HL-60 (cell line): ENCODE measurements at places on chromosomes 16 and 17.
A peak's percentile ranks its signal among the peaks of the same experiment; 100 is the strongest.

GRCh38 chr17:77441940-77442339 is 301.2 kb downstream of the SEC14L1 start:
- no peak for DNase-seq

DNA sequence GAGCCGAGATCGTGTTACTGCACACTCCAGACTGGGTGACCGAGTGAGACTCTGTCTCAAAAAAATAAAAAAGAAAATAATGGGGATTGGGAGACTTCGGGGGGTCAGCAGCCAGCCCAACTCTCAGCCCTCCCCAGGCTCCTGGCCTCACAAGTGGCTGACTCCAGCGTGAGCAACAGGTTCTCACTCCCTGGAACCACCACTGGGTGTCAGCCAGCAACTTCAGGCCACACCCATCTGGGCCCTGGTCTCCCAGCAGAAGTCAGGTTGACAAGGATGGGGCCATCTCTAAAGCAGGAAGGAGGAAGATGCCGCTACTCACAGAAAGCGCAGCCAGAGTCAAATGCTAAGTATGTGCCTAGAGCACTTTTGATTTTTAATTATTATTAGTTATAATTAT is 139.4 kb downstream of the C16orf78 start:
- DNase-seq, result peak; percentile 2

DNA sequence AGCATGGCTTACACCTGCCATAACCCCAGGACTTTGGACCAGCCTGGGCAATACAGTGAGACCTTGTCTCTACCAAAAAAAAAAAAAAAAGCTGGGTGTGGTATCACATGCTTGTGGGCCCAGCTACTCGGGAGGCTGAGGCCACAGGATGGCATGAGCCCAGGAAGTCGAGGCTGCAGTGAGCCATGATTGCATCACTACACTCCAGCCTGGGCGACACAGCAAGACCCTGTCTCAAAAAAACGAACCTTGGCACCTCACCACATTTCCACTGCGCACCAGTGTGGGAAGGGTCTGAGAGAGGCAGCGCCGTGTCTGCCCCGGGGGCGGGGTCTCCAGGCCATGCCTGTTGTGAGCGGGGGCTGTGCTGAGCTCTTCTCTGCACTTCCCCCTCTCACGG is 6.3 kb downstream of the ACSF3 start:
- DNase-seq, result peak; percentile 80

DNA sequence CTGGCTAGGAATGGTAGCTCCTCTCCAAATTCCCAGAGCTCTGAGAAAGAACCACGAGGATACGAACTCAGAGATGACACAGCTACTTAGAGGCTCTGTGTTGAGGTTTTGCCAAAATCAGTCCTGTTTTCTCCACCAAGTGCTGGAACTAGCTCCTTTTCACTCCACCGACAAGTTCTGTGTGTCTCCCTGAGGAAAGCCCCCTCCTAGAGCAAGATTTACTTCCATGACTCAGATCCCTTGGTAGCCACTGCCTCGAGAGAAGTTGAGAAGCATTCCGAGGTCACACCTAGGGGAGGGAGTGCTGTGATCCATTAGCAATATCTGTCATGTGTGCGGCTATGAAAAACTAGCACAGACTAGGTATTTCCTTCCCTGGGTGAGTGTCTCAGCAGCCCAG is 30.6 kb downstream of the IL21R start:
- DNase-seq, result no peak

DNA sequence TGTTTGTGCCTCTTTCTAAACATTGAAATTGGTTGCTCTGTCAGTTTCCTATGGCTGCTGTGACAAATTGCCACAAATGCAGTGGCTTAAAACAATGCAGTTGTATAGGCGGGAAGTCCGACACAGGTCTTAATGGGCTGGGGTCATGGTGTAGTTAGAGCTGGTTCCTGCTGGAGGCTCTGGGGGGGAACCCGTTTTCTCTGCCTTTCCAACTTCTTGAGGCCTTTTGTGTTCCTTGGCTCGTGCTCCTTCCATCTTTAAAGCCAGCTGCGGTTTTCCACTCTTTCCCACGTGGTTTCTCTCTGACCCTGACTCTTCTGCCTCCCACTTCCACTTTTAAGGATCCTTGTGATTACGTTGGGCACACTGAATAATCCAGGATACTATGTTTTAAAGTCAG is 12.5 kb downstream of the EPN2 start:
- DNase-seq, result no peak

GRCh38 chr17:76727745-76728456 is 1.3 kb downstream of the METTL23 start:
- DNase-seq, result peak; percentile 37

DNA sequence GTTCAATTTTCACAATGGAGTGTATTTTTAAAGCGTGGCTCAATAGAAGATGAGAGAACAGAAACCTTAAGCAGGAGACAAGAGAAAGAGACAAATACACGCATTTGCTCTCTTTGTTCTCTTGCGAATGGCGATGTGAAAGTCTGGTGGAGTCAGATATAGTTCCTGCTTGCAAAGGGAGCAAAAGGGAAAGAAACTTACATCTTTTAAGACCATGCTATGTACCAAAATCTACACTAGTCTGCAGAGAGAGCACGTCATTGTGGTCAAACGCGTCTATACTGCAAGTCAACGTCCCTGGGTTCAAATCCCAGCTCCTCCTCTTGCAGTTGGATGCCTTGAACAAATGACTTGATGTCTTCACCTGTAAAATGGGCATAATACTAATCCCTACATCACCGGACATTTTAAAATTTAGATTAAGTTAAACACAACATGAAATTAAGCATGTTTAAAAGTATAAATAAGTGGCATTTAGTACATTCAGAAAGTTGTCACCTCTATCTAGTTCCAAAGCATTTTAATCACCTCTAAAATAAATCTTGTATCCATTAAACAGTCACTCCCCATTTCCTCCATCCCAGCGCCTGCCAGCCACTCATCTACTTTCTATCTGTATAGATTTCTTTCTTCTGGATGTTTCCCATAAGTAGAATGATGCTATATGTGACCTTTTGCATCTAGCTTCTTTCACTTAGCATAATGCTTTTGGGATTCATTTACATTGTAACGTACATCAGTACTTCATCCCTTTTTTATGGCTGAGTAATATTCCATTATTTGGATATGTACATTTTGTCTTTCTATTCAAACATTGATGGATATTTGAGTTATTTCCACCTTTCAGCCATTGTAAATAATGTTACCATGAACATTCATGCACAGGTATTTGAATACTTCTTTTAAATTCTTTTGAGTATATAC is 406.9 kb downstream of the TMEM114 start:
- no peak for DNase-seq

DNA sequence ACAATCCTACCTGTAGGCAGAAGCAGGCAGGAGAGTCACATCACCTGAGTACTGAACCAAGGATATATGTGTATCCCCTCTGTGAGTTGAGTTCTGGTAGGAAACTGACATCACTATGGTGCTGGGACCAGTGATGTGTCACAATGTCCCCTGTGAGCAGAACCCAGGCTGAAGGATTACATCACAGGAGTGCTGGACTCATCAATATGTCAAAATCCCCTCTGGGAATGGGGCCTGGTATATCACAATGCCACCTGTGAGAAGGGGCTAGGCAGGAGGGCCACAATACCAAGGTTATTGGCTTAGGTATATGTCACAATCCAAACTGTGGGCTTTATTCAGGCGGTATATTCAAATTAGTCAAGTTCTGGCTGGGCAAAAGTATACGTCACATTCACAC is 2098.3 kb downstream of the TP53TG3F start:
- DNase-seq, result no peak

- DNase-seq, result no peak
Measured at GRCh38 chr16:19595043-19595767, 39.7 kb downstream of the VPS35L start.

DNA sequence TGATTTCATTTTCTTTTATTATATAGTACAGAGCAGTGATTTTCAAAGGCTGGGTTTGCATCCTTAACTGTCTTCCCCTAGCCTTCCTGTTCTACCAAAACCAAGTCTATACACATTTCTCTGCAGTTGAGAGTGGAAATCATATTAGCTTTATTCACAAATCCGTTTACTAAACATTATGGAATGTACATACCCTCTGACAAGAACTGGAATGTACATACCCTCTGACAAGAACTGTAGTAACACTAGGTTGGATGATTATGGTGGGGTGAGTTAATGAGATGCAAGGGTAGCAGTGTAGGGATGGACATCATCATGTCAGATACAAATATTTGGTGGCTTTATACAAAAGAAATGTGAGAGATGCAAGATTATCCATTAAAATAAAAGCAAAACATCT is 154.8 kb downstream of the CYB561 start:
- DNase-seq, result no peak

DNA sequence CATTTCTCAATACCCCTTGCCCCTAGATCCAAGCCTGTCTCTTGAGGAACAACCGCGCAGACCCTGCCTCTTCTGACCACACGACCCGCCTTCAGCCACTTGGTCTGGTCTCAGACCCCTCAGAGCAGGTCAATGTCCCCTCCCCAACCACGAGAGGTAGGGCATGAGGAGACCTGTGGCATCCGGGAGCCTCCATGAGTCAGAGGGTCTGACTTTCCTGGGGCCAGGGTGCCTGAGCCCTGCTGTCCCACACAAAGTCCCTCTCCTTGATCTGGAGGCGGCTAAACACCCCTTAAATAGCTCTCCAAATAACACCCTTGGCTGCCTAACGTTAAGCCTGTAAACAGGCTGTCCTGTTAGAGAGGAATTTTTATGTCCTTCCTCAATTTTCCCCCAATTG is 5.1 kb downstream of the CARMIL2 start:
- no peak for DNase-seq

DNA sequence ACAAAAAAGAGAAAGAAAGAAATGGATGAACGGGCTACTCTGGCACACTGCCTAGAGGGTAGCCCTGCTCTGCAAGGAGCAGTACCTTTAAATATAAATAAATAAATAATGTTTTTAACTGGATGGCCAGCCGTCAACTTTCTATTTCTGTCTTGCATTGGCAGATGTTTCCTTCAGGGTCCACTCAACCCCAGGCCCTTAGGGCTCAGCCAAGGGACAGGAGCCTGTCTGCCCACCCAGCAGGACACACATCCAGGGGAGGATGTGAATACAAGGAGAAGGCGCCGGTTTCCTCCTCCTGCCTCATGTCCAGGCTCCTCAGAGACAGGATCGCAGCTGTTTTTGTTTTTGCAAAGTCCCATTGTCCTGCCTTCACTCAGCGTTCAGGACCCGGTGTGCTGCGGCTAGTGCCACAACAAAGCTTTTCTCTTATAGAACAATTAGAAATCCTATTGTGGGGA is 22.6 kb downstream of the TTYH2 start:
- no peak for DNase-seq

- DNase-seq, result no peak
Measured at GRCh38 chr16:9090101-9090959, 1.1 kb upstream of the HAPSTR1 start.

DNA sequence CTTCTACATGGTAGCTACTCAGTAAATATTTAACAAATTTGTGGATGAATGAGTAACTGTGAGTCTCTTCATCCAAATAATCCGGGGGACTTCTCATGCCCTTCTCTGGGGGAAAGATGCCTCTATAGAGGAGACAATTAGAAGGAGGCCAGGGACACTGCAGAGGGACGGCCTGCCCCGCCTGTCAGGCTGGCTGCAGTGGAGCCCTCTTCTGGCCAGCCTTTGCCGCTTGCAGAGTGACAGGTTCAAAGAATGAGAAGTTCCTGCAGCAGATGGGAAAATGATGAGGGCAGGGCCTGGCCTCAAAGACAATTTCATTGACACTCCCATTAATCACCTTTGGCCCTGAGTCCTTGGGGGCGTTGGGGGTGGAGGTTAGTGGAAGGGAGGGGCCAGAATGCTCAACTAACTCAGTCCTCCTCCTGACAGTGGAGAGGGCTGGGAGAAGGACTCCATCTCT is 339.0 kb downstream of the MAF start:
- DNase-seq, result no peak

- no peak for DNase-seq
Measured at GRCh38 chr17:41352597-41353366, 2.2 kb upstream of the KRT33A start.

DNA sequence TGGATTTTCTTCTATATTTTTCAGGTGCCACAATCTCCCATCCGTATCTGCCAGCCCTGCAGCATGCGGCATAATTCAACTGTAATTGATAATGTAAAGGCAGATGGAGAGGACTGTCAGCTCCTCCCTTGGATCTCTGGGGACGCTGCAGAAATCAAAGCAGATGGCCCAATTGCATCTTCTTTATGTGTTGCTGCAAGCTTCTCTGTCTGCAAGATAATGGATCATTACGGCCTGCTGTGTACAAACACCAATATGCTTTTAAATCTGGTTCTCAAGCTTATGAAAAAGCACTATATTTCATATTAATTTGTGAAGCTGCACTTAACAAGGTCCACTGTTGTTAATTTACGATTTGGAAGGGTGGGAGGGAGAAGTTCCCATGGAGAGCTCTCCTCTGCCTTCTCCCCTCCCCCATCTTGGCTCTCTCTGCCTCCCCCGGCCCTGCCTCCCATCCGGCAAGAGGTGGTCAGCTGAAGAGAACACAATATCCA is 607.5 kb downstream of the TOX3 start:
- DNase-seq, result no peak

DNA sequence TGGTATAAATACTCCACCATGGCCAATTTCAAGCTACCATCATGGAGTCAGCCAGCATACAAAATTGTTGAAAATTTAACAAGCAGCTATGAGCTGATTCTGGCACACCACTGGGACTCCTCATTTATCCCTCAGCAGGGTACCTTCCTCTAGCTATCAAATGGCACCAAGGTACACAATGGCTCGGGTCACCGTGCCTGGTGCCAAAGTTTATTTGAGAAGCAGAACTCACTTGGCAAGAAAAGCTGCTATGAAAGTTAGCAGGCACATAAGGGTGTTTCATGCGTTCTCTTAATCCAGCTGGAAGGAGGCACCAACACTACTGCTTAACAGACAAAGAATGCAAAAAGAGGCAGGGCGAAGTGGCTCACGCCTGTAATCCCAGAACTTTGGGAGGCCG is 51.6 kb downstream of the IKZF3 start:
- DNase-seq, result no peak

- no peak for DNase-seq
Measured at GRCh38 chr17:32492264-32492589, 5.4 kb downstream of the CDK5R1 start.

DNA sequence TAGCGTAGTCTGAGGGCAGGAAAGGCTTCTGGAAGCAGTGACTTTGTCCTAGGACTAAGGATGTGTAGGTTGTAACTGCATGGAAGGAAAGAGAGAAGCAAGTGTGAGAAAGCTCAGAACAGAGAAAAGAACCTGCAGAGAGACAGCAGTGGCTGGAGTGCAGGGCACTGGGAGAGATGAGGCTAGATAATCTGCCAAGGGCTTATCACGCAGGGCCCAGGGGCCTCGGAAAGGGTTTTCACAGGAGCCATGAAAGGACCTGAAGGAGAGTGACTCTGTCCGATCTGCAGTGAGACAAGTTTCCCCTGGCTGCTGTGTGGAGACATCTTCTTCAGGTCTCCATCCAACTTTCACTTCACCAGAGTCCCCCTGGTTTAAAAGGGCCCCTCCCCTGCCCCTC is 7.1 kb upstream of the SRCAP start:
- DNase-seq, result no peak

GRCh38 chr17:80359422-80360110 is 55.4 kb upstream of the ENDOV start:
- no peak for DNase-seq
